ENCODE measurements at places on chromosomes 6 and 20. TPM values are rescaled to one million over a fixed set of nuclear protein-coding genes. Genes with fewer than 3 reads are reported as not detected.
A peak's percentile ranks its signal among the peaks of the same experiment; 100 is the strongest.

- DNase-seq: no peak
These were observed 181.9 kb downstream of the ERMARD start for GRCh38 chr6:169933251-169933821.

DNA sequence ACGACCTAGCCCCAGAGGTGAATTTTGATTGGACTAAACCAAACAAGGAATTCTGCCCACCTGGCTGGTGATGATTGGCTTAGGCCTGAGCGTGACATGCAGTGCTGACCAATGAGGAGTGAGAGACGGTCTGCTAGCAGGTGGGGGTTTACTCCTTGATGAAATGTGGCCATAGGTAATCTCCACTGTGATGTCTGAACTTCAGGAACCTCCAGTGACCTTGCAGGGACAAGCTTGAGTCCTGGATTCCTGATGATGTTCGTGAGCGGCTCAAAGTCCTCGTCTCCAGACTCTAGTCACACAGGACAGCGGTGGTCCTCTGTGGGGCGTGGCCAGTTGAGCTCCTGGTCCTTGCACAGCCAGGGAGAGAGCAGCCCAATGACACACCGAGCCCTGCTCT lies 8.4 kb downstream of the VSX1 start:
- DNase-seq: no peak

DNA sequence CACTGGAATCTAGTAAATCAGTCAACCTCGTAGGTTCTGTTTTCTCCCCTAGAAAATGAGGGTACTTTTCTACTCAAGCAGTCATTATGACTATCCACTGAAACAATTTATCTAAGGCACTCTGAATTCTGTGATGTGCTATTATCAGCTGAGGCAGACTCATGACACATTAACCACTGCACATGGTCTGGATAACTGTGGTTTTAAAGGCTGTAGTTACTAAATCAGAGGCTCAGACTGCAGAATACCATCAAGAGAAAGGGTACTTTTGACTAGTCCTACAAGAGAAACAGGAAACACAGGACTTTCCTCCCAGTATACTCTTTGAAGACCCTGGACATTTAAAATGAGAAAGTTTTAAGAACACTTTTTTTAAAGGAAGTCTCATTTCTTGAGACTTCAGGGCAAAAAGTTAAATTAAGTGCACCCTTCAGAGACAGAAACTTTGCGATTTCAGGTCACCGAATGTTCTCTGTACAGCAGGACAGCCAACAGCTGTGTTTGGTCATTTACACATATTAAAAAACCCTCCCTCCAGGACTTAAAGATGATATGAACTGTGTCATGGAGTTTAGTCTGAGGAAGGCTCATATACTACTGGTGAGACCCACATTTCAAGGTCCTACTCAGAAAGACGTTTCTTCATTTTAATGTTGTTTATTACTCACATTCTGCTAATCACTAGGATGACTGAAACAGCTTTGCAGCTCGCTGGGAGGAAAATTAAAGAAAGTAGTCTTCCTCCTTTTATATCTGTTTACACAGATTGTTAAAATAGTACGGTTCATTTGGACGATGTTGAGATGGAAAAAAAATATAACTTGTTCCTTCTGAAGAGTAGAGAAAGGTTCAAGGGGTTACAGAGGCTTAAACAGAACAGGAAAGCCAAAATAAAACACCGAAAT lies 19.9 kb downstream of the ATXN1 start:
- DNase-seq: no peak

GRCh38 chr6:136337606-136338005 lies 48.0 kb upstream of the BCLAF1 start:
- DNase-seq: no peak

DNA sequence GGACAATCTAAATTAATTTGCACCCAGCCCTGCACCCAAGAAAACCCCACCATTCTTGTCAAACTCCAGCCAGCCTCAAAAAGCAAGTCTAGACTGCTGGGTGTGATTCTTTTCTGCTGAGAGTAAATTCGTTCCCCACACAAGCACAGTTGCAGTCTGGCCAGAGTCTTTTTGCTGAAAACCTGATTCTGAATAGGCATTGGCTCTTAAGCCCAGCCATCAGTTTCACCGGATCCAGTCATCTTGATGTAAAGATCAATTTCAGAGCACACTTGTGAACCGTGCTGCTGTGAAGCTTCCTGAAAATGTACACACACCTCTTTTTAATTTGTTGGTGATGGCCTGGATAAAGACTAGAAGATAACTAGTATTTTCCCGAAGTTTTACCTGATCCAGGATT lies 159.4 kb upstream of the GGTLC1 start:
- DNase-seq: no peak

GRCh38 chr20:41443691-41444090 lies 77.1 kb upstream of the EMILIN3 start:
- DNase-seq: no peak

- no peak for DNase-seq
These were observed 295.6 kb downstream of the SYNE1 start for GRCh38 chr6:152341596-152341995.

DNA sequence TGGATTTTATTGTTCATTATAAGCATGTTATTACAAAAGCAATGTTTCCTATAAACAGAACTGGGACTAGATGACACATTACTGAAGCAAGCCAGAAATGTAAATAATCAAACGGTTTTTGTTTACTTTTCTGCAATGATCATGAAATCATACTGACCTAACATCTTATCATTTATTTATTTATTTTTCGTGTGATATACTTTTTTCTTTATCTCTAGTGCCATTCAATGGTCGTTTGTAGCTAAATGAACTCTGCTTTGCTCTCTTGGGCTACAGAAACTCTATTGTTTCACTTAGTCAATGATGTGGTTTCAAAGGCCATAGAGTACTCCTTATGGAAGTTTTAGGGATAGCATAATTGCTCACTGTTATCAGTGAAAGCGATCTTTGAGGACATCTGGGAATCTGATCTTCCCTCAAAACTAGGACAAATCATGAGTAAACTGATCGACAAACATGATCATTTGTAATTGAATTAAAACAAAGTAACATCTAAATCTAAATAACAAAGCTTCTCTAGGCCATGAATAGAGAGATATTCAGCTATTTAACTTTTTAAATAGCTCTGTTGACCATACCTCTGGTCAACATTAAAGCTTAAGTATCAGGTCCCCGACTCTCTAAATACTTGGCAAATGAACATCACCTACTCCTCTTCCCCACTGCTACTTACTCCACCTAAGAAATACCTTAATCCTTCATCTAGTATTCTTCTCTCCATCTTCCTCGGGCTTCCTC lies 933.4 kb downstream of the TFAP2A start:
- peak; percentile 46 for DNase-seq

- DNase-seq: no peak
These were observed 49.4 kb downstream of the PIGU start for GRCh38 chr20:34627458-34627857.

DNA sequence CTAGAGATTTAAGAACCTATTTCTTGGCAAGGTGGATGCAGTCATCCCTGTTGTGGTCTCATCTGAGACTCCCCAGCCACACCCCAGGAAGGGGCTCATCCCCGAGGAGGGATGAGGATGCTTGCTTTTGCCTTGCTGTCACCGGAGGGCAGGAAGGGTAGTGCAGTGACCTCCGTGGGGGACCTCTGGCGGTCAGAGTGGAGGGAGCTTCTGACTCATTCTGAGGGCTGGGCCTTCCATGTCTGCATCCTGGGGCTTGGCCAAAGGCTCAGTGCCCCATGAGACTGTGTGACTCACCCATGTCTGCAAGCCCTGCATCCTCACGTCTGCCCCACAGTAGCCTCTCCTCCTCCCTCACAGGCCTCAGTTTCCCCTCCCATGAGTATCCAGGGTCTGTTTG lies 38.7 kb downstream of the UQCC2 start:
- peak; percentile 92 for DNase-seq

DNA sequence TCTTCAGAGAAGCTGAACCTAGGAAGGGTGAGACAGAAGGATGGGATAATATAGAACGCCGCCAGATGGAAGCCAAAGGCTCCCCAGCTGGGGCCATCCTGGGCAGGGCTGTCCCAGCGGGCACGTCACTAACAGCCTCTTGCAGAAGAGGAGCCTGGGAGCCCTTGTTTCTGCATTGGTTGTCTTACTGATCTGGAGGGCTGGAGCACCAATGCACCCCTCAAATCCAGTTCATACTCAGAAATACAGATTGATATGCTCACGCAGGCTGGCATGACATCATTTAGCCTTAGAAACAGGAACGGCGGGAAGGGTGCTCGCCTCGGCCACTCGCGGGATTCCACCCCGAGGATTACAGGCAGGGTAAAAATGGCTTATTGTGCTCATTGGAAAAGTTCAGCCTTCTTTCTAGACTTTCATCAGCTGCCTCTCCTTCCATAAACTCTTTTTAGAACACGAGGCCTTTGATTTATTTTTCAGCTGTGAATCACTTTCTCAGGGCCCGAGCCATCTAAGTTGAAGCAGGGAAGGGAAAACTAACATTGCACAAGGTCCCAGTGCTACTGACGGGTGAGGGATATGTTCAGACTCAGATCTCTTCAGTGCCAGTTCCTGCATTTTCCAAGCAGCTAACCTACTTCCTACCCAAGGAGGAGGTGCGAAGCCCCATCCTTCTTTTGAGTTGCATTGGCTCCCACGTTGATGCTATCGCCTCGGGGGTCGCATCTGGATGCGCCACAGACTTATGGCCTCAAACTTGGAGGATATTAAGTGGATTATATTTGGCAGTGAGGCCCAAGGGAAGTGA lies 82.3 kb downstream of the GMPR start:
- peak; percentile 8 for DNase-seq

- peak; percentile 55 for DNase-seq
These were observed 193.0 kb downstream of the ZFAND3 start for GRCh38 chr6:38012573-38012972.

DNA sequence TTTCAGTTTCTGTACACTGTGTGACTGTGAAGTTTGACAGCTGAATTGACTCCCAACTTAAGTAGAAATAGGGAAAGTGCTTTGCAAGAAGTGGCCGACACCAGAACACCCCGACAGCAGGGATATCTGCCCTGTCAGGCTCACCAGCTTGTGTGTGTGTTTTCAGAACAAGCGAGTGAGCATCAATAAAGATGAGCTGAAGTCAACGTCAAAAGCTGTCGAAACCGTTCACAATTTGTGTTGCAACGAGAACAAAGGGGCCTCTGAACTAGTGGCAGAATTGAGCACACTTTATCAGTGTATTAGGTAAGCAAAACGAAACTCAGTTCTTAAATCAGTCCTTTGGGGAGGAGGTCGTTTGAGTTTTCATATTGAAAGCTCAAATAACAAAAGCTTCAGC lies 10.7 kb downstream of the NELFCD start:
- DNase-seq: no peak

DNA sequence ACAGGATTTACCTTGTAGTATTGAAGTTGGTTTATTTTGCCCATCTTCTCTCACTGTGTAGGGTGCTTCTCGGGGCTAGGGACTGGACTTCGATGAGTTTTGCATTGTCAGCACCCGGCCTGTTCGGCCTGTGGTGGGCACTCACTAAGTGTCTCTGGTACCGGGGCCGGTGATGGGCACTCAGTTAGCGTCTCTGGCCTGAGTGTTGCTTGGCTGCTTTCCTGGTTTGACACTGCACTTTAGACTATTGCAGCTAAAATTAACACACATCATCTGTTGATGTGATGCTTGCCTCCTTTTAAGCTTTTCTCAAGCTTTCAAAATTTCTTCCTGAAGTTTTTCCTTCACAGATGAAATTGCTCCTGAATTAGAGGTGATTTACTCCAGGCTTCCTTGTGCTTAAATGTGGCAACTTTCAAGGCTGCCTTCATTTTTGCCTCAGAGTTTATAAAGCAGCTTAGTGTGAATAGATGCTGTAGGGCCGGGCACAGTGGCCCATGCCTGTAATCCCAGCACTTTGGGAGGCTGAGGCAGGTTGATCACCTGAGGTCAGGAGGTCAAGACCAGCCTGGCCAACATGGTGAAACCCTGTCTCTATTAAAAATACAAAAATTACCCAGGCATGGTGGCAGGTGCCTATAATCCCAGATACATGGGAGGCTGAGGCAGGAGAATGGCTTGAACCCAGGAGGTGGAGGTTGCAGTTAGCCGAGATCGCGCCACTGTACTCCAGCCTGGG lies 41.7 kb upstream of the TULP4 start:
- no peak for DNase-seq

DNA sequence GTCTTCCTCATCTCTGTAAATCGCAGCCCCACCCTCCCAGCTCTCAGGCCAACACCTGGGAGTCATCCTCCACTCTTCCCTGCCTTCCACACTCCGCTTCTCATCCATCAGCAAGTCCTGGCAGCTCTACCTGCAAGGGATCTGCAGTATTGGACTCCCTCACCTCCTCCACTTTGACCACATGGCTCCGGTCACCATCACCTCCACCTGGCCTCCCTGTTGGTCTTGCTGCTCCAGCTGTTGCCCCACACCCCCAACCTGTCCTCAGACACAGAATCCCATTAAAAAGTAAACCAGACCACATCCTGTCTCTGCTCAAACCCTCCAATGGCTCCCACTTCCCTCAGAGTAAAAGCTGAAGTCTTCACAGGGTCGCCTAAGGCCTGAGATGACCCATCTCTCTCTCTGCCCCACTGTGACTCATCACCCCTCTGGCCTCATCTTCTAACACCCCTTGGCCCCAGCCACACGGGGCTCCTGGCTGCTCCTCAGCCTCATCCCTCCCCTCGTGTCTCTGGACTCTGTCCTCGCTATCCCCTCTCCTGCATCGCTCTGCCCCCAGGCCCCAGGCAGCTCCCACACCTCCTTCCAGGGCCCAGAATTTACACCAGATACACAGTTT lies 185.1 kb upstream of the SULF2 start:
- DNase-seq: no peak

- no peak for DNase-seq
These were observed 18.3 kb upstream of the SEC63 start for GRCh38 chr6:107976155-107976783.

- no peak for DNase-seq
These were observed 16.8 kb downstream of the RALY start for GRCh38 chr20:34010405-34010931.

GRCh38 chr6:109927052-109927451 lies 51.1 kb upstream of the GPR6 start:
- no peak for DNase-seq

GRCh38 chr6:16392010-16392409 lies 153.6 kb downstream of the GMPR start:
- DNase-seq: no peak

- peak; percentile 90 for DNase-seq
These were observed 1.5 kb upstream of the GGT7 start for GRCh38 chr20:34874094-34874654.

- DNase-seq: no peak
These were observed 128.2 kb upstream of the ADGRB3 start for GRCh38 chr6:68506911-68507310.

The C20orf202 gene
- polyA plus RNA-seq: not detected

The CRISP3 gene
- not detected for polyA plus RNA-seq

The C6orf15 gene
- polyA plus RNA-seq: not detected

The PRSS35 gene
- polyA plus RNA-seq: not detected

The SCGN gene
- polyA plus RNA-seq: not detected

The HAO1 gene
- not detected for polyA plus RNA-seq

The HDGFL1 gene
- polyA plus RNA-seq: not detected

The SLC26A8 gene
- polyA plus RNA-seq: 0.01 TPM

The TEAD3 gene
- 1.6 TPM for polyA plus RNA-seq

The PACRG gene
- not detected for polyA plus RNA-seq

The PRPH2 gene
- 0.32 TPM for polyA plus RNA-seq

The VGLL2 gene
- not detected for polyA plus RNA-seq

The UTRN gene
- 29.4 TPM for polyA plus RNA-seq

The THEMIS gene
- polyA plus RNA-seq: not detected

All from endothelial cell of umbilical vein (primary cell).